ENCODE measurements at places on chromosomes 11 and 22.
A peak's percentile ranks its signal among the peaks of the same experiment; 100 is the strongest.

- DNase-seq: no peak
Observed at GRCh38 chr22:23029521-23030228, 40.6 kb upstream of the GNAZ start.

DNA sequence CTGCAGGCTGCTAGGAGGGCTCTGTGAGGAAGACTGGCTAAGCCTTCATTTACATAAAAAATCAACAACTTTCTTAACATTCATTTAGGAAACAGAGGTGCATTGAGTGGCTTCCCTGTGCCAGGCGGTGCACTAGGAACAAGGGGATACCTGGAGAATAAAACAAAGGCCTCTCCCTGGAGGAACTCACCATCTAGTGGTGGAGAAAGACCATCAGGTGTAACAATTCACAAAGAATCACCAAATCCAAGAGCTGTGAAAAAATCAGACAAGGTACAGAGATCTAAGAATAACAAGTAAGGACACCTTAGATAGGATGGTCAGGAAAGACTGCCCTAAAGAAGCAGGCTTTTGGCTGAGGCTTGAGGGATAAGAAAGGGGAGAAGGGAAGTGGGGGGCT lies 40.3 kb downstream of the CSNK2A3 start:
- no peak for DNase-seq

- DNase-seq: no peak
Observed at GRCh38 chr11:118289401-118289800, 15.1 kb upstream of the CD3E start.

- no peak for DNase-seq
Observed at GRCh38 chr11:122851366-122851966, 13.2 kb downstream of the CRTAM start.

DNA sequence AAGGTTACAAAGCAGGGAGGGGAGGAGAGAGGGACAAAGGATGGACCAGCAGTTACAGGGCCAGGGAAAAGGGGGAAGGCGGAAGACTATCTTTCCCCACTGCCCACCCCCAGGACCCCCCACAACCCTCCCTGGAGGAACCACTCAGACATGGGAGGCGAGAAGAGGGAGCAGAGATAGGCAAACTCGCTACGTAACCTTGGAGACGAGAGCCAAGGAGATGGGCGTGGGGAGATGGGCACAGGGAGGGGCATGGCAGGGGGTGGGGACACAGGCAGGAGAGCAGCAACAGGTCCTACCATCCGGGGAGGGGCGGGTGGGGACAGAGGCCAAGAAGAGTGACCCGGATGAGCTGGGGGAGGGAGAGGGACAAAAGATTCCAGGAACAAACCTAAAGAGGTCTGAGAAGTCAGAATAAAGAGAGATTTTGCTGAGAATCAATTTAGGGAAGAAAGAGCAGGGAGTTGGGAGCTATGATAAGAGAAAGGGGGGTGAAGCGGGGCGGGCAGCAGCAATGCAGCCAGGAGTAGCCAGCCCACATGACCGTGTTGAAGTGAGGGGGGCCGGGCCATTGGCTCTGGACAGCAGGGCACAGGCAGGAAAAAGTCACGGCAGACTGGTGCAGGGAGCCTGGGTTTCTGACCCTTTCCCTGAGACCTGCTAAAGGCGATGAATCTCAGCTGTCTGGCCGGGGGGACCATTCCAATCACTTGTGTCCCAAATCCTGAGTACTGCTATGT lies 128.4 kb downstream of the BUD13 start:
- no peak for DNase-seq

DNA sequence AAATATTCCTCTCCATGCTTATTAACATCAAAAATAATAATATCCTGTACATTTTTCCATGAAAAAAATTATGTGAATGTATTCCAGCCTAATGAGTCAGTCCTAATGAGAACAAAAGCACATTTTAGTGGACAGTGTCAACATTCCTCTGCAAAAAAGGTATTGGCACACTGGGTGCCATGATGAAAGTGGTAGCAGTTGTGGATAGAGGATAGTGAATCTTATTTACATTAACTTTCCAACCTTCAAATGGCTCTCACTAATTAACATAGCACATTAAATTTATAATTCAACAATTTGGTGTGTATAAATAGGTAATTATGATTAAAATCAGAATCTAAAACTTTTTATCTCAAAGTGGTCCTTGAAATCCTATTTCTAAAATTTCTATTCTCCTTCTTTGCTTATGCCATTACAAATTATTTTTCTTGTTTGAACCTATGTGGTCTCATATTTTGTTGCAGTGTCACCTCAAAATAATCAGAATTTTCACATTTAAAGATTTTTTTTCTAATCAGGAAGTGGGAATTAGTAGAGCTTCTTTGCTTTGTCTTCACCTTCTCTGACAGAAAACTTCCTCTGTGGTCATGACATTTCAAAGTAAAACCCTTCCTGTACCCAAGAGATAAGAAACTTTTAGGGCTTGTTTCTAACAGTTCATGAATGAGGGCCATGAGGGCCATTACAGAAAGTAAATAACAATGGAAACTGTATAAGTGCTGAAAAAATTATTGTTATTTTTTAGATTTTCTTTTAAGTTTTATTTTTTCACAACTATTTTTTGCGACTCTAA lies 18.7 kb downstream of the SOX6 start:
- no peak for DNase-seq

- no peak for DNase-seq
Observed at GRCh38 chr11:122115524-122116379, at the start of gene BLID. TSS of gene BLID (minus strand) at chr11:122116215. CDS start at chr11:122115922, 293 bp downstream.

GRCh38 chr11:119723952-119724325 lies 5.1 kb downstream of the NECTIN1 start:
- DNase-seq: no peak

- no peak for DNase-seq
Observed at GRCh38 chr11:73875840-73876239, 806 bp downstream of the COA4 start.

DNA sequence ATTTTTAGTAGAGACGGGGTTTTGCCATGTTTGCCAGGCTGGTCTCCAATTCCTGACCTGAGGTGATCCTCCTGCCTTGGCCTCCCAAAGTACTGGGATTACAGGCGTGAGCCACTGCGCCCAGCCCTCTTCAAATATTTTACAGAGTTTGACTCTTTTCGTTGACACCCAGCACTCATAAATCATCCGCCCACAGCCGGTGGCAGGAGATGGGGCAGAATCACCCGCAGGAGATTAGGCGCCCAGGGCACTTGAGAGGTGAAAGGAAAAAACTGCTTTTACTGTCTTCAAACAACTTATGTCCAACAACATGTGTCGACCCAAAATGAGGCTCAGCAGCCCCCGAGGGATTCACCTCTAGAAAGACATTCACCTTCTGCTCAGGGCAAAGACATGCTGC lies 56.9 kb downstream of the OSBP2 start:
- DNase-seq: no peak

DNA sequence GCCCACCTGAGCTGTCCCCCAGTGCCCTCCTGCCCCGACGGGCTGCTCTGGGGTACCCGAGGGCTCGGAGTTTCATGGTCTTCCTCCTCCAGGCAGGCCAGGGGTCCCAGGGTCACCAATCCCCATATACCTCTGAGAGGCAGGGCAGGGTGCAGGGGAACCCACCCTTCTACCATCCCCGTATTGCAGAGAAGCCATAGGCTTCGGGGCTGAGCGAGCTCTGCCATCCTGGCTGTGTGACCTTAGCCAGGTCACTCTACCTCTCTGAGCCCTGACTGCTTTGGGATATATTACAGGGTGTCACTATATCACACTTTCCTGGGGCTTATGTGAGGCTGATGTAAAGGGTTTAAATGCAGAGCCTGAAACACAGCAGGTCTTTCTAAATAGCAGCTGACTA lies 57.4 kb downstream of the NAT10 start:
- no peak for DNase-seq

GRCh38 chr11:120773501-120774031 lies 250.3 kb upstream of the TBCEL start:
- no peak for DNase-seq

- no peak for DNase-seq
Observed at GRCh38 chr22:49993649-49994360, 18.8 kb downstream of the IL17REL start.

- DNase-seq: peak; percentile 11
Observed at GRCh38 chr11:19777377-19778102, 64.9 kb downstream of the NAV2 start.

DNA sequence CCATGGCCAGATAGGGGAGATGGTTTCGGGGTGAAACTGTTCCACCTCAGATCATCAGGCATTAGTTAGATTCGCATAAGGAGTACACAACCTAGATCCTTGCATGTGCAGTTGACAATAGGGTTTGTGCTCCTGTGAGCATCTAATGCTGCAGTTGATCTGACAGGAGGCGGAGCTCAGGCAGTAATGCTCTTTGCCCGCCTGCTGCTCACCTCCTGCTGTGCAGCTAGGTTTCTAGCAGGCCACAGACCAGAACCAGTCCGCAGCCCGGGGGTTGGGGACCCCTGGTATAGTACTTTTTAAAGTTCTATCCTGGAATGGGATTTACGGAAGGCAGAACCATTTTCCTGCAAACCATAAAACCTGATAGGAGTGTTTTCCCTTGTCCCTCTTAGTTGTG lies 54.6 kb downstream of the POLD3 start:
- DNase-seq: no peak

DNA sequence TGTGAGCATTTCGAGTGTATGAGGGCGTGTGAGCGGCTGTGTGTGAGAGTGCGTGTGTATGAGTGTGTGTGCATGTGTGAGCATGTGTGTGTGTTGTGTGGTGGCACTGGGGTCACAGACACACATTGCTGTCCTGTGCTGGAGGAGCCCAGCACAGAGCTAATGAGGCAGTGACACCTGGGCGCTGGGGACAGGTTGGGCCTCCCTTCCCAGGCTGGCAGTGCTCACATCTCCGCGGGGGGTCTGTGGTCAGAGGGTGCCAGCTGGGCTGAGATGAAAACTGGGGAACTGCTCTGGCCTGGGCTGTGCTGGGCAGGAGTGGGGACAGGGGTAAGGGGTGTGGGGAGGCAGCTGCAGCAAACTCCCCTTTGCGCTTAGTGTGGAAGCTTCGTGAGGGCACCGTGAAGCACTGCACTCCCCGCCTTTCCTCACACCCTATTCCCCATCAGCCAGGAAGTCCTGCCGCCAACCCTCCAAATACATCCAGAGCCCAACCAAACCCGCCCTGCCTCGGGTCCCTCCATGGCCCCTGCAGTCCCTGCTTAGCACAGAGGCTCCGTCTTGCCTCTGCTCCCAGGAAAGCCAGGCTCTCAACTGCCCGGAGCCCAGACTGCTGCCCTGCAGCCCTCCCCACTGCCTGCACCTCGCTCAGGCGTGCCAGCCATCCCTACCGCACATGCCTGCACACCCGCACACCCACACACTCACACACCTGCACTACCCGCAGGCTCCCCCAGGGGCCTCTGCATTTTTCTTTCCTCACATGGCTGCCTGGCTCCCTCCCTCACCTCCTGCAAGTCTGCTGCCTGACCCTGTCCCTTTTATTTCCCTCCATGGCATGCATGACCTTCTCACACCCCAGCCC lies 62.0 kb upstream of the THY1 start:
- DNase-seq: peak; percentile 6

DNA sequence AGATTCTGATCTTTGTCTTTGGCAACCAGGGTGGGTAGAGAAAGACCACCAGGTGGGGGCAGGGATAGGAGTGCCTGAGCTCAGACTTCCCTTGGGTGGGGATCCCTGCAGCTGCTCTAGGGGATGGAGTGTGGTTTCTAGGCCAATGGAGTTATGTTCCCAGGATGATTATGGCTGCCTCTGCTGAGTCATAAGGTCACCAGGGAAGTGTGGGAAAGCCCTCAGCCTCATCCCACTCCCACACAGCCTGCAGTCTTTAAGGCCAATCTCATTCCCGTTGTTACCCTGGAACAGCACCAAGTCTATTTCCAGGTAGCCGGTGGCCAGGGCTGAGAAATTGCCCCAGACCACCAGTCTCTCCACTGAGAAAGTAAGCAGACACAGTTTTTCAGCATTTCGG lies 2269.3 kb upstream of the RAG2 start:
- DNase-seq: no peak

DNA sequence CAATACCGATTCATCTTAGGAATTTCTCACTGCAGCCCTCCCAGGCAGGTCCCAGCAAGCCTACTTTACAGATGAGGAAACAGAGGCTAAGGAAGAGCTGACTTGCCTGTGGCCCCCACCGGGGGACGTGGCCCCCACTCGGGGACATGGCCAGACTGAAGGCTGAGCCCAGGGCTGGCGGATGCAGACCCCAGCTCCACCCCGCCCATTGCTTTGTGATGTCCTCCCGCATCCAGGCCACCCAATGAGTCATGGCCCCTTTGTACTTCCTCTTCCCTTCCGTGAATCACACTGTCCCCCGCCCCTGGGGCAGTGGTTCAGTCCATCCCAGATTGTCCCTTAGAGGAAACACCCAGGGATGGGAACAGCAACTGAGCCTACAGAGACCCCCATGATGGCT lies 116.0 kb upstream of the ANO1 start:
- DNase-seq: no peak

DNA sequence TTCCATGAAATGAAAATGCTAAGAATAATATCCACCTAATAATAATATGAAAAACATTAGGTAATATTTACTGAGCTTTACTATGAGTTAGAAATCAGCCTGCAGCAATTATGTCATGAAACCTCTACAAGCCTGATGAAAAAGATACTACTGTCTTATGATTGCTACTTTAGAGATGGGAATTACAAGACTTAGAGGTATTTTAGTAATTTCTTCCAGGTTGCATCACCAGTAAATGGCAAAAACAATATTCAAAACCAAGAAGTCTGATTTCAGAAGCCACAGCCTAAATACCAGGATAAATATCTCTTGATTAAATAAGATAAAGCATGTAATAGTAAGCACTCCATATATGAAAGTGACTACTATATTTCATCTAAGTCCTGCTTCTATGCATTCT lies 13.8 kb downstream of the OR5B21 start:
- no peak for DNase-seq

DNA sequence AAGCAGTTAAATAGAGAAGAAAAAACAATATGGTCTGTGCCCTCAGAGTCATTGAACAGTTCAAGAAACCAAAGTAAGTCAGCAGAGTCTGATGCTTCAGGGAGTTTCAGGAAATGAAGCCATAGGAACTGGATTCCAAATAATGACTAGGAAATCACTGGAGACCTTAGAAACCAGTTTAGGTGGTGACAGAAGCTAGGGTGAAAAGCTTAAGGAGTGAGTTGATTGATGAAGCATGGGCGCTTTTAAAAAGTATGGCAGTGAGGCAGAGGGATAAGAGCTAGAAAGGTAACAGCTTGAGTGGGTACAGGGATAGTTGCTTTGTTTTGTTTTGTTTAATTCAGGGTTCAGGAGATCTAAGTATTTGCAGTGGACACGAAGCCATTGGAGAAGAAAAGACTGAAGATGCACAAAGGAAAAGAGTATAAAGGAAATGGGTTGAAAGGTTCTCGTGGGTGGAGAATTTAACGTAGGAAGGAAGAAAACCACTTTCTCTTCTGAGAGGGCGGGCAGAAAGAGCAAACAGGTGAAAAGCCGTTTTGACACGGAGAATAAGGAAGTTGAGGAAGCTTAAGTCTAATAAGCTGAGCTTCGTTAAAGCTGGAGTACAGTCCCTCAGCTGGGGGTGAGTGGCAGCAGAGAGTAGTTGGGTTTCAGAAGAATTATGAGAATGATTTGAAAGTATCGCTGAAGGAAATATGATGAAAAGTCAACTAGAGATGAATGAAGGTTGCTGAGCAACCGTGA lies 14.8 kb downstream of the SGSM3 start:
- DNase-seq: no peak
